Activated CD4-positive, alpha-beta memory T cell treated with anti-CD3 and anti-CD28 coated beads, Interleukin-2, amount 10 ng/mL, durations not matched to agents 7 days and 5 days (primary cell): ENCODE measurements at places on chromosomes 5 and 9.
A peak's percentile ranks its signal among the peaks of the same experiment; 100 is the strongest.

DNA sequence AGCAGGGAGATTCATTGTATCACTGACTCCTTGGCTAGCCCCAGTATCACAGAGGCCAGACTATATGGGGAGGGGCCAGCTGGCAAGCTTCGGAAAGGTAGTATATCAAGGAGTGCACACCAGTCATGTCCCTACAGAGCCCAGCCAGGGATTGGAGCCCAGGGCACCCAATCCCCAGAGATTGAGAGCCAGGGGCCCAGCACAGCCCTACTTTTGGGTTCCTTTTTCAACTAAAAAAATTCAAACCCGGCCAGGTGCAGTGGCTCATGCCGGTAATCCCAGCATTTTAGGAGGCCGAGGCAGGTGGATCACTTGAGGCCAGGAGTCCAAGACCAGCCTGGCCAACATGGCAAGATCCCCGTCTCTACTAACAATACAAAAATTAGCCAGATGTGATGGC, 5.4 kb upstream of the MYORG start:
- DNase-seq = no peak

GRCh38 chr5:74616236-74617146, 24.0 kb downstream of the ENC1 start:
- no peak for DNase-seq

GRCh38 chr9:114626415-114627020, 15.4 kb downstream of the TMEM268 start:
- DNase-seq = no peak

DNA sequence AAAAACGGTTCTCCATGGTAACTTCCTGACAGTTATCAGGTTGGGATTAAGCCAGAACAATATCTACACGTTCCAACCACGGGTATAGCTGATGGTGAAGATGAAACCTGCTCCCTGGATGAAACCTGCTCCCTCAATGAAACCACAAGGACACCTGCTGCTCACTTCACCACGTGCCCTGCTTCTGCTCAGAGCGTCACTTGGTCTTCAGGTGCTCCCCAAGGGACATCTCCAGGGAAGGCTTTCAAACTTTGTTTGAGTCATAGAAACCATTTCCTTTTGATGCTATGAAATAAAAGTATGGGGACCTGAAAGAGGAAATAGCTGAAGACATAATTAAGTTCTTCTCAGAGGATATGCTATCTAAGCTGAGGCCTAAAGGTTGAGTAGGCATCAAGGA, 242.4 kb downstream of the MED10 start:
- no peak for DNase-seq

- DNase-seq = no peak
Measured at GRCh38 chr5:9863486-9863885, 233.3 kb upstream of the TAS2R1 start.

- no peak for DNase-seq
Measured at GRCh38 chr5:133527311-133527710, 85.0 kb downstream of the FSTL4 start.

DNA sequence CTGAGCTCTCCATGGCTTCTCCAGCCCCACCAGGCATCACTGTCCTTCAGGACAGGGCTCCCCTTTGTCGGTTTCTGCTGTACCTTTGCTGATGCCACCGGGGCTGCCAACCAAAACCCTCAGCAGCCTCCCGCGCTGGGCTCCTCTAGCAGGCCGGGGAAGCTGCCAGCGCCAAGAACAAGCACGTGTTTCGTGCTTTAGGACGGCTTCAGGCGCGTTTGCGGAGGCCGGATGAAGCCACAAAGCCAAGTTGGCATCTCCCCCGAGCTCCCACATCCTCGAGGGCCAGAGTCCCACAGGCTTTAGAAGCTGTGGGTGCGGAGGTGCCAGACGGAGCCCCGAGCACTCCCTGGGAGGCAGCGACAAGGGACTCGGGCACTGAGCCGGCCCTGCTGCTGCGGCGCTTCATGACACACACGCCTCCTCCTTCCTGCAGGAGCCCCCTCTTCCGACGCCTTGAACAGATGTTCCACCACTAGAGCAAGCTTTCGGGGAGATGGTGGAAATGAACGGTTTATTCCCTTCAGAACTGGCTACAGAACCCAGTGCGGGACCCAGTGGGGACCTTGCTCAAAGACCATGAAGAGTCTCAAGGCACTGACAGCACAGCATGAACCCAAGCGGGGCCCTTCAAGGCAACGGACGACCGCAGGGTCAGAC, 36.7 kb downstream of the SARDH start:
- peak; percentile 41 for DNase-seq
